ENCODE measurements at places on chromosomes 11 and 22.

DNA sequence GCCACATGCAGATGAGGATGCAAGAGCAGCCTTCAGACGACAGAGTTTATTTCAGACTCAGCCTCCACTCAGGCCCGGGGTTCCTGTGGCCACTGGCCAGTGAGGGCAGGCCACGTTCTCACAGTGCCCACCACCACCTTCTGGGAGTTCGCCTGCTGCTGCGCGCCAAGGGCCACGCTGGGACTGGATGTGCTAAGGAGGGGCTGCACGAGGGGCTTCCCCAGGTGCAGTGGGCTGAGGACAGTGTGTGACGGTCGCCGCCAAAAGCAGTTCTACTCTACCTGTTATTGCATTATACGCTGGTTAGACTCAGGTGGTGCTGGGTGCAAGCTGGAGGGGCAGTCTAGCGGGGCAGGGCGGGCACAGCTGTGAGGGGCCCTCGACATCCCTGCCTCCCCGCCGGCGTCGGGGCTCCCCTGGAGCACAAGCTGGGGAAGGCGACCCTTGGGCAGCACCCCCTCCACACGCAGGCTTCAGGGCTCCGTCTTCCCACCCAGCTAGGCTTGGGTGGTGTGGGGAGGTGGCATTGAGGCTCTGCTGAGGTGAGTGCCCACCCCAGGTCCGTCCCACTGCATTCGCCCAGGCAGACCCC lies 2.7 kb downstream of the CEND1 start:
- DNase-seq, result no peak

DNA sequence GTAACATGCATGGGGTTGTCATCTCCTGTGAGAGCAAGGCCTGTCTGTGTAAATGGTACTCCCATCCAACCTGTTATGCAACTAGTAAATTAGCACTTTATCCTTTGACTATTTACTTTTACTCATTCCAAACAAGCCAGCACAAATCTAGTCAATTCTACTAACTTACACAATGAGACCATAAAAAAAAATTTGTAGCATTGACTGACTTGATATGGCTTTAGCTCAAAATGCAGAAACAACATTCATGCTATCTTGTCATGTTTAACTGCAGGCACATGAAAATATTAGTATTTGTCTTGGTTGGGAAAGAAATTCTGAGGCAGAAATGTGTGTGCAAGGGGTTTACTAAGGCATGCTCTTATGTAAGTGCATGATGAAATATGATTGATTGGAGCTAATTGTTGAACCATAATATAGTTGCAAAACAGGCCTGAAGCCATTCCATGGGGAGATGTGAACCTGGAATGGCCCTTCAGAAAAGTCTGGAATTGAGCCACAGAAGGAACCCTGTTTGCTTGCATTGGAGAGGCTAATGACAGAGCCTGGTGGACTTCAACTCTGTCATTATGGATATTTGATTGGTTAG lies 2.5 kb downstream of the SLC22A25 start:
- DNase-seq, result no peak

DNA sequence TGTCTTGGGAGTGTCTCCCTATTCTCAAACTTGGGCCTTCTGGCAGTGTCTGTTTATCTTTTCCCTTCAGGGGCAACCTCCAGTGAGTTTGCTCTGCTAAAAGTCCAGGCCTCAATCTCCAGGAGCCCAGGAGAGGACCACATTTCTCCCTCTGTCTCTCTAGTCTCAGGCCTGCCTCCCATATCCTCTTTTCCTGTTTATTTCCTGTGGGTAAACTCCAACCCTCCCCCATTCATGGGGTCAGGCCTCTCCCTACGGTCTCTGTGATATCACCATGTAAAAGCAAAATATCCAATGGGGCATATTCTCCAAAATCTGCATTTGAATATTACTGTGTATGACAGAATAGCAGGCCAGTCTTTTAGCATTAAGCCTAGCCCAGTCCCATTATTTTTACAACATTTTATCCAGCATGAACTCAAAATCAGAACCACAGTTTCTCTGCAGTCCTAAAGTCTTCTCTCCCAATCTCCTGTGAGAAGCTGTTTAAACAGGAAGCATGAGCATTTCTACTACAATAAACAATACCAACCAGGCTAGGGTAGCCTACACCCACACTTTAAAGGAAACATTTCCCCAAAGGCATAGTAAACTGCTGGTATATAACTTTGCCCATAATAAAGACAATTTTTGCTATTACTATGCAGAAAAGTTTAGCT lies 18.0 kb upstream of the TMEM135 start:
- no peak for DNase-seq

DNA sequence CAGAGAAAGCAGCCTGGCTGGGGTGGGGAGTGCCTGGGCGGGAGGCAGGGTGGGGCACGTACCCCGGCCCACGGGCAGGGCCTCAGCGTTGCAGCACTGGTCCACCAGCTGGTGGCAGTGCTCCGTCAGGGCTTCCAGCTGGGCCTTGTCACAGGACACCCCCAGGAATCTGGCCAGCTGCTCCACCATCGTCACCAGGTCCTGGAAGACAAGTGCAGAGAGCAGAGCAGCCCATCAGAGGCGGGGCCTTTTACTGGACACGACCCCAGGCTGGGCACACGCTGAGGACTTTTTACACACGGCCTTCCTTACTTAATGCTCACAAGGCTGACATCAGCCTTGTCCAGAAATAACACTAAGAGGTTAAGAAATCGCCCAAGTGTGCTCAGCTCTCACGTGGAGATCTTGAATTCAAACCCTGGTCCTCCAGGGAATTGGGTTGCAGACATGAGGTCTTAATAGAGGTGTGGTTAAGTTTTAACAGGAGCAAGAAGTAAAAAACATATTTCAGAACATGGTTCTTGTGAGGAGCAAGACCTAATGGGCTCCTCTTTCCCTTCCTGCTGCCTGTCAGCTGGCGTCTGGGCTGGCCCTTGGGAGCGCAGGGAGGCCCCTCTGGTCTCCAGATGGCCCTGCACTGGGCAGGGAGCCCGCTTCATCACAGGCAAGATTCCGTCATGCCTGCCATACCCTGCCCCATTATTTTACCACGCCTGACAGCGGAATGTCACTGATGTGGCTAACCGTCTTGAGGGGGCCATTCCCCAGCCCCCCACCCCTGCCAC lies 17.1 kb upstream of the EFCAB6 start:
- DNase-seq, result no peak

- DNase-seq, result no peak
These were observed at the start of gene CARNS1 for GRCh38 chr11:67415501-67416304. Gene CARNS1 (plus strand): TSS chr11:67415678. CDS start chr11:67416200, 522 bp downstream.

DNA sequence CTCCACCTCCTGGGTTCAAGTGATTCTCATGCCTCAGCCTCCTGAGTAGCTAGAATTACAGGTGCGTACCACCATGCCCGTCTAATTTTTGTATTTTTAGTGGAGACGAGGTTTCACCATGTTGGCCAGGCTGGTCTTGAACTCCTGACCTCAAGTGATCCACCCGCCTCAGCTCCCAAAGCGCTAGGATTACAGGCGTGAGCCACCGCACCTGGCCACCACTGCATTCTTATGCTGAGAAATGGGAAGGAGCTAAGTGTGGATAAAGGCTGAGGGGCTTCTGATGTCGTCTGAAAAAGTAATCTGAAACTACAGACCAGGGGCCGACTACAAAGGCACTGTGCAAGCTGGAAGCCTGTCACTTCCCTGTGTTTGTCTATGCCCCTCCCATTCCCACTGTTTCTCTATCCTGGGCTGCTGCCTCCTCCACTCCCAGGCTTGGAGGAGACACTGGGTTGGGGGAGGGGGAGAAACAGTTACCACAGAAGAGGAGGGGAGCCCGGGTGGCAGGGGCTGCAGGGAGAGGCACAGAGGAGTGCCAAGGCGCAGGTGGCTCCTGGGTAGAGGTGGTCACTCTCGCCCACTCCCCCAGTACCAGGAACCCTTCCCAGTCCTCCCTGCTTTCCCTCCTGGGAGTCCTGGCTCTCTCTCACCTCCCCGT lies 2.9 kb upstream of the MTA2 start:
- no peak for DNase-seq

DNA sequence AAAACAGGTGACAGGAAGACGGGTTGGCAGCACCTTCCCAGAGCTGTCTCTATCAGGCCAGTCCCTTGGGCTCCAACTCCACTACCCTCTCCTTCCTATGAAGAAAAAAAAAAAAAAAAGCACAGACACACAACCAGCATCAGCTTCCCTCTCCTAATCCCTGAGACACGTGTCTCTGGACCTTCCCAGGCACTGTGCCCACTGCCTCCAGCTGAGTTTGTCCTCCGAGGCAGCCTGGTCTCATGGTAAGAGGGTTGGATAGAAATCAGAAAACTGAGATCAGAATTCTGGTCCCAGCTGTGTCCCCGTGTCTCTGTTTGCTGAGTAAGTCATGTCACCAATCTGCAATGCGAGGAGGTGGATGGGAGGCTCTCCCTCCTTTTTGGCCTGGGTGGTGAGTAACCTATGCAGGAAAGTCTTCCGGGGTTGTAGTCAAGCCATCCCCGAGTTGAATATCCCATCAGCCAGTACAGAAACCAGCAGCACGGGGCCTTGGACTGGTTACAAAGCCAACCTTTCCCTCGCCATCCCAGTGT lies 193.7 kb upstream of the TBCEL start:
- no peak for DNase-seq

- peak; percentile 73 for DNase-seq
These were observed 67.5 kb downstream of the GAB2 start for GRCh38 chr11:78350091-78350645.

- DNase-seq, result no peak
These were observed 46.6 kb upstream of the LIN7C start for GRCh38 chr11:27553186-27553585.

DNA sequence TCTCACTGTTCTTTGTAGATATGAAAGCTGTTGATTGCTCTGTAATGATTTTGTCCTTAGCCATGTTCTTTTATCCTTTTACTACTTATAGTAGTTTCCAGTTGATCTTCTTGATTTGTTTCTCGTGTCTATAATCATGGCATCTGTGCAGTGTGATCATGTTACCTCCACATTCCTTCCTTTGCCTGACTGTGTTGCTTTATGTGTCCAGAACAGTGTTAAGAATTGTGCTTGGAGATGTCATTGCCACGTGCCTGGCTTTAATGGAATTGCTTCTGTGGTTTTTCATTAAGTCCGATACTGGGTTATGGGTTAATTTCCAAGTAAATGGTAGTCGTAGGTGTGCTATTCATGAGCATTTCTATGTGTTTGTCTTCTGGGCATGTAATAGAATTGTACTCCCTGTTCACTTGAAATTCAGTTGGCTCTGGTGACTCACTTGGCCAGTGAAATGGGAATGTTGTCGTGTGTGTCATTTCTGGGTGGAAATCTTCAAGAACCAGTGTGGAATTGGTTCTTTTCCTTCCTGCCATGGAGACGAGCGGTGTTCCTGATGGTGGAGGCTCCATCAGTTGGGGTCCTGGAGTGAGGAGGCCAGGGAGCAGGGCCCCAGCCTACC lies 6.8 kb downstream of the GTSE1 start:
- no peak for DNase-seq

GRCh38 chr11:12832480-12833224 lies 158.4 kb downstream of the TEAD1 start:
- DNase-seq, result no peak

DNA sequence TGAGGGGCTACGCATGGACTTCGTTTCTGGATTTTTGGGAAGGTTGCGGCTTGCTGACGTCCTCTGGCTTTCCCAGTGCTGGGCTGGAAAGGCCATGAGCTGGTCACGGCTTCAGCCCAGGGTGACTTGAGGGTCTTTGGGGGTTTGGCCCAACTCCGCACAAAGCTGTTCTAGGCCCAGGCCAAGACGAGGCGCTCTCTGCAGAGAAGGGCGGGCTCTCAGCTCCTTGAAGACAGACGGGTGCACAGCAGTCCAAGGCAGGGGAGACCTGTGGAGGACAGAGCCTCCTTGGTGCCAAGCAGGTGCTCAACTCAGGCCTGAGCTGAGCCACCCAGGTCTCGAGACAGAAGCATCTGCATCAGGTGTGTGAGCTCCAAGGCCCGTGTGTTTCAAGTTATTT lies 1003.7 kb downstream of the BRD1 start:
- no peak for DNase-seq

DNA sequence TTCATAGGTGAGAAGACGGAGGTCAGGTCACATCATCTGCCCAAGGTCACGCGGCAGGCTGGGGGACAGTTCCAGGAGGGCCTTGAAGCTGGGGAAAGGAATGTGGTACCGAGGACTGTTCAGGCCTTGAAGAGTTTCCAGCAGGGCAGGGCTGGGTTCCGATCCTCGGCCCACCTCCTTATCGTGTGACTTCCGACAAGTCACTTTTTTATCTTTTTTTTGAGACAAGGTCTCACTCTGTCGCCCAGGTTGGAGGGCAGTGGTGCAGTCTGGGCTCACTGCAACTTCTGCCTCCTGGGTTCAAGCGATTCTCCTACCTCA lies 623 bp downstream of the NDUFS8 start:
- no peak for DNase-seq

GRCh38 chr11:102109896-102110760 lies at the start of gene YAP1:
Gene YAP1 (plus strand): TSS chr11:102110447. CDS start chr11:102110849, 402 bp downstream.
- DNase-seq, result peak; percentile 73

- DNase-seq, result no peak
These were observed 35.4 kb downstream of the RSPH14 start for GRCh38 chr22:23106344-23106743.

GRCh38 chr11:1406571-1407485 lies 17.1 kb downstream of the BRSK2 start:
- DNase-seq, result no peak

GRCh38 chr22:46062971-46063631 lies 86.1 kb upstream of the WNT7B start:
- no peak for DNase-seq
